NCI-H460 (cell line): ENCODE measurements at places on chromosomes 12 and 14. TPM values are rescaled to one million over a fixed set of nuclear protein-coding genes. Genes with fewer than 3 reads are reported as not detected.

TNFAIP2 gene
- total RNA-seq, result 383 and 397 TPM in 2 replicates

MAP1LC3B2 gene
- total RNA-seq, result 0.97 TPM in 1 of 2 replicates, not detected in the other

KLHL33 gene
- total RNA-seq, result not detected in 2 replicates

ABCC9 gene
- 42.3 and 49.2 TPM in 2 replicates for total RNA-seq

GLIPR1L2 gene
- total RNA-seq, result 0.17 and 0.42 TPM in 2 replicates

MYH6 gene
- not detected in 2 replicates for total RNA-seq

PCNX4 gene
- total RNA-seq, result 68.7 and 78.5 TPM in 2 replicates

KCNA1 gene
- total RNA-seq, result not detected in 2 replicates

HVCN1 gene
- total RNA-seq, result 52.0 and 61.7 TPM in 2 replicates

CYP46A1 gene
- total RNA-seq, result 0.02 TPM in 1 of 2 replicates, not detected in the other
